ENCODE measurements at places on chromosomes 13 and 19.

DNA sequence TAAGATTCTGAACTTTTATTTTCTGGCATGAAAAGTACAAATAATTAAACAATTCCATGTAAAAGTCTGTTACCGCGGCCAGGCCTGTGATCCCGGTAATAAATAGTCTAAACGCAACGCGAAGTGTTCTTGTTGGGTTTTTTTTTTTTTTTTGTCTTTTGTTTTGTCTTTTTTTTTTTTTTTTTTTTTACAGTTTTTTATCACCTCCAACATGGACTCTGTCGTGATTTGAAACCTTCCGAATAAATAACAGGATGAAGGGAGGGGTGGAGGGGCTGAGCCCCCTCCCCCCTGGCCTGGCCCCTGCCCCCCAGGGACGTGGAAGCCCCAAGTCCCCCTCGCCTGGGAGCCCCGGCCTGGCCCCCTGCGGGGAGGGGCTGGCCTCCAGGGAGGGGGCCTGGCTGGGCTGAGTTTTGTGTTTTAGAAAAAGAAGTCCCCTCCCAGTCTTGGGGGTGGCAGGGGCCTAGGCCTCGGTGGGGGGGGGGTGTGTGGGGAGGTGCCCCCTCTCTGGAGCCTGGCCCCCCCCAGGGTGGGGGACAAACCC lies 16.0 kb downstream of the PRKCSH start:
- DNase-seq: no peak

DNA sequence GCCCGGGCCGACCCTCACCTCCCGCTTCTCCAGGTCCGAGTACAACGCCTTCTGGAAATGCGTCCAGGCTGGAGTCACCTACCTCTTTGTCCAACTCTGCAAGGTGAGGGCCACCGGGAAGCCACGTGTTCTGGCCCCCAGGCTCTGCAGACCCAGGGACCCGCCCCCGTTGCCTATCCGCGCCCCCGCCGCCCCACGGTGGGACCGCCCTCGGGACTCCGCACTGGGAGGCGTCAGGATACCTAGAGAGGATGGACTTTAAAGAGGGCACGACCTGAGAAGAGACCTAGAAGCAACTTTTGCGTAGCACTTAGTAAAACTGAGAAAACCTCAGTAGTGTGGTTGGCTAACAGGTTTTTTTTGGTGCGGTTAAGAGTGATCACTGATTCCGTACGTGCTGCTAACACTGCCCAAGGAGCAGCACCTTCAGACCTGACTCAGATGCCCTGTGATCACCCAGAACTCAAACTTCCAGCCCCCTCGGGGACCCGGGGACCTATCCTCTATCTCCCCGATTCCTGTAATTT lies 492 bp downstream of the TMEM147 start:
- peak; percentile 26 for DNase-seq

- no peak for DNase-seq
Measured at GRCh38 chr13:66036636-66037035, 1193.5 kb downstream of the PCDH9 start.

GRCh38 chr13:94595001-94595949 lies 677 bp downstream of the TGDS start:
- DNase-seq: no peak

DNA sequence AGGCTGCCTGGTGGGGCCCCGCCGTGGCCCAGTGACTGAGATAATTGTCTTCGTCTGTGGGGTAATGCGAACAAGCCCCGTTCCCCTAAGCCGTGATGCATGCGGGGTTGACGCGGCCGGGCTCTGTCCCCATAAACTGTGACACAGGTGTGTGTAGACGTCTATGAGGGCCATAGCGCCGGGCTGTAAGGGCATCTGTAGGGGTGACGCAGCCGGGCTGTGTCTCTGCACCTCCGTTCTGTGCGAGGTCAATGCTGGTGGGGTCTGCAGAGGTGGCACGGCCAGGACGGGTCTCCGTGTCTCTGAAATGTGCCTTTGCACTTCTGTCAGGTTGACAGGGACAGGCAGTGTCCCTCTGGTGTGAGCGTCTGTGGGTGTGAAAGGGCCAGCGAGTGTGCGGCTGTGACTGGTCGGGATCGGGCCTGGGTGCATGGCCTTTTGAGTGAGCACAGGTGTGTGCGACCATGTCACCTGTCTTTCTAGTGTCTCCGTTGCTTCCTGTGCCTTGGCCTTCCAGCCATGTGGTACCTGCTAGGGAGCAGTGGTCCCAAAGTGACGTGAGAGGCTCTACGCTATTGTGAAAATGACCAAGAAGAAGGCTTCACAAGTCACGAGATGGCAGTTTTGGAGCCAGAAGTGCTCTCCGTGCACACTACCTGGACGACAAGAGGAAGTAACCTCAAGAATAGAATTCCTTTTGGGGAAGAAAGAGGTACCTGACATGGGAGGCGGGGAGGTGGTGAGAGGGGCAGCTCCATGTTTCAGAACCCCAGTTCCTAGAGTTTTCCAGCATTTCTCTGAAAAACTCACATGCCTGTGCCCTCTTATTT lies 16.4 kb upstream of the ZNF331 start:
- no peak for DNase-seq

DNA sequence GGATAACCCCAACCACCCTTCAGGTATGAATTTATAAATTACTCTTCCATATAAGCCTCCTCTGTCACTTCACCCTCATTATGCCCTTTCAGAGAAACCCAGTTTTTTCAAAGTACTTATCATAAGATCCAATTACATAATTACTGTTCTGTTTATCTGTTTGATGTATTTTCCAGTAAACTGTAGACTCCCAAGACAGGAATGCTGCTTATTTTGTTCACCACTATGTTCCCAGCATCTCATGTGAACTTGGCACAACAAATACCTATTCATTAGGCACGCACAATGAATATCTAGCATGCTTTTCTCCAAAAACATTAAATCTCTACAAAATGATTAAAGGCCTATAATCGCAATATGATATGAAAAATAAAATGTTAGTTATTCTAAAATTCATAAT lies 13.2 kb downstream of the ENOX1 start:
- DNase-seq: no peak

DNA sequence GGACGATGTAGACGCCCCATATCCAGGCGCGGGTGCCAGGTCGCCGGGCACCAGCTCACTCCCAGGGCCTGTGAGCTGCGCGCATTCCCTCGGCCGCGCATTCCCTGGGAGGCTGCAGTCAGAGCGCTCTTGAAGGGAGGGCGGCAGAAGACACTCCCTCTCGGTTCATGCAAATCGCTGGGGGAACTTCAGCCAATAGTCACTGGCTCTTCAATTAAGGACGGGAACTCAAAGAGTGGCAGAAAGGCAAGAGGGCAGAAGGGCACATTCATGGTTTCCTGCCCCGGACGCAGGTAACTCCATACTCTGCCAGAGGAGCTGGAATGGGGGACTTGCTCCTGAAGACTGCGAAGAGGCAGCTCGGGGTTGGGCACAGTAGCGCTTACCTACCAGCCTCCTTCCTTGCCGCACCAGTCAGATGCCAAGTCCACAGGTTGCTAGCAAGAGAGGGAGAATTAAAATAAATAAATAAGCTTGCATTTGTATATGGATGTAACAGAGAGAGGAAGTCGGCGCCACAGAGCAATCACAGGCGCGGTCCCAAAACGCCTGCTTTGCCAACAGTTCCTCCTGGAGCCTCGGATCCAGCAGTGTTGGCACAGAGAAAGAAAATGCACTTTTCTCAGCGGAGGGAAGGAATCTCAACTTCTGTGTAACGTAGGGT lies 459 bp downstream of the PCDH20 start:
- no peak for DNase-seq

- no peak for DNase-seq
Measured at GRCh38 chr13:68030152-68030809, 800.1 kb upstream of the PCDH9 start.

GRCh38 chr19:54191811-54192453 lies 824 bp downstream of the TSEN34 start:
- no peak for DNase-seq

DNA sequence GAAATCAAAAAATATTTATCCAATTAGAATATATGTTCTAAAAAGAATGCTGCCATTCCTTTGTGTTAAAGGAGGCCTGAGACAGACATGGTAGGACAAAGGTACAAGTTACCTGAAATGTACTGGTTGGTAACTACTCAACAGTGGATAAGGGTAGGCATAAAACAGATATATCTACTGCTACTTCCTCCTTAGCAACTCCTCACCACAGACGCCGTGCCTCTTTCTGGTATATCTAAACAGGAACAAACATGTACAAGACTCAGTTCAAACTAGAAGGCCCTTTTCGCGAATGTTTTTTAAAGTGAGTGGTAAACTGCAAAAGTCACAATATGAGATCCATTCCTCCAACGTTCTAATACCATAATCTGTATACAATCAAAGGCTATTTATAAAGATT lies 86.9 kb downstream of the TBC1D4 start:
- DNase-seq: no peak

DNA sequence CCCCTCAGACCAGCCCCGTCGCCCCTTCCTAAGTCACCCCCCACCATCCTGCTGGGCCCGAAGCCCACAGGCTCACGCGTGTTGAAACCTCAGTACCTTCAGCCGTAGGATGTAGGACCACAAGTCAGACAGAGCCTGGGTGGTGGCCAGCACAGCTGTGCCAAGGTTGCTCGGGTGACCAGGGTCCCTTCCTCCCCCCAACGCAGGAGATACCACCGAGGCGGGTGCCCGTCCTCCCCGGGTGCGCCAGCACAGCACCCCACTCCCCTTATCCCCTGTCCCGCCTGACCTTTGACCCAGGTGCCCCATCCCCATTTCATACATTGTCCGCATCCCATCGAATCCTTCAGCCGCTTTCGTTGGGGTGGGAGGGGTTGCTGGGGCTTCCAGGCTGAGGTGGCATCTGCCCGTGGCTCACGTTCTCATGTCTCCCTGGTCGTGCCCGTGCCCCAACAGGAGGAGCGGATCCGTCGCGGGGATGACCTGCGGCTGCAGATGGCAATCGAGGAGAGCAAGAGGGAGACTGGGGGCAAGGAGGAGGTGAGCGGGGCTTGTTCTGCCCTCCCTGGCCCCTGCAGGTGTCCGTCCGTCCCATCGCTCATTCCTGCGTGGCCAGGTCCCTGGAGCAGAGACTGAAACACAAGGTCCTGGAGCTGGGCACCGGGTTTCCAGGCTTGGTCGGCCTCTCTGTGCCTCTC lies 14.5 kb downstream of the EPN1 start:
- DNase-seq: no peak

DNA sequence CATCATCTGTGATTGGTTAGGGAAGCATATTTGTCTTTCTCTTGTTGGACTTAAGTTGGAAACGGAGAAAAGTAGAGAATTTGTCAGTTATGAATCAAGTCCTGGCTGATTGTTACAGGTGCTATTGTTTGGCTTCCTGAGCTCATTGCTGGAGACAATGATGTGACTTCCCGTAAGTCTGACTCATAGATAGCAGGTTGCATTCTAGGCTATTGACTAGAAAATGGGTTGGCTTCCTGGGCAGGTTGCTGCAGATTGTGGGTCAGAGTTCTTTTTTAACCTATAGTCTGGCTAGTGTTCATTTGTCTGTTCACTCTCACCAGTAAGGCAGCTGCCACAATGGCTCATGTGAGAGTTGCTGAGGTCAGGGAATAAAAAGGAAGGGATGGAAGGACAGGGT lies 101.5 kb downstream of the CCNA1 start:
- DNase-seq: no peak

- DNase-seq: no peak
Measured at GRCh38 chr13:93262729-93263345, 36.2 kb downstream of the GPC6 start.

- no peak for DNase-seq
Measured at GRCh38 chr13:72122661-72123255, 255.8 kb upstream of the DACH1 start.

DNA sequence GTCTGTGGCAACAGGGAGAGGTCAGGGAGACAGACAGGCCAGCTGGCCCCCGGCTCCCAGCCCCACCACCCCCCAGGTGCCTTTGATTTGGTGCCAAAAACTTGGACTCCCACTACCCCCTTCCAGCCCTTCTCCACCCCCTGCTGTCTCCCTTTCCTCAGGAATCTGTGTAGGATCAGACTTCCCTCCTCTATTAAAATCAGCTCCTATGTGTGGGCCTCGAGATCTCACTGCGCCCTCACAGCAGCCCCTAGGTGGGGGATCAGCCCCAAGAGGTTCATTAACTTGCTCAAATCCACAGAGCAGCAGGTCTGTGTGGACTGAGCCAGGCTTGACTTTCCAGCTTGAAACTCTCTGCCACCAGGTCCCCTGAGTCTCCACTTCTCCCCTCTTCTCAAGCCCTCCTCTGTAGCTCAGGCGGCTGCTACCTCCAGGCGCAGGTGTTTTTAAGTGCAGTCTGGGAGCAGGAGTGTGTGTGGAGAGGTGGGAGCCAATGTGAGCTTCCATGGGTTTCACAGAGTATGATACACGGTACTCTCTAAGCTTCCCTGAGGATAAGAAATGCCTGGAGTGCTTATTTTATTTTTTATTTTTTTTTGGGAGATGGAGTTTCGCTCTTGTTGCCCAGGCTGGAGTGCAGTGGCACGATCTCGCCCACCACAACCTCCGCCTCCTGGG lies 1.7 kb downstream of the GAPDHS start:
- no peak for DNase-seq

DNA sequence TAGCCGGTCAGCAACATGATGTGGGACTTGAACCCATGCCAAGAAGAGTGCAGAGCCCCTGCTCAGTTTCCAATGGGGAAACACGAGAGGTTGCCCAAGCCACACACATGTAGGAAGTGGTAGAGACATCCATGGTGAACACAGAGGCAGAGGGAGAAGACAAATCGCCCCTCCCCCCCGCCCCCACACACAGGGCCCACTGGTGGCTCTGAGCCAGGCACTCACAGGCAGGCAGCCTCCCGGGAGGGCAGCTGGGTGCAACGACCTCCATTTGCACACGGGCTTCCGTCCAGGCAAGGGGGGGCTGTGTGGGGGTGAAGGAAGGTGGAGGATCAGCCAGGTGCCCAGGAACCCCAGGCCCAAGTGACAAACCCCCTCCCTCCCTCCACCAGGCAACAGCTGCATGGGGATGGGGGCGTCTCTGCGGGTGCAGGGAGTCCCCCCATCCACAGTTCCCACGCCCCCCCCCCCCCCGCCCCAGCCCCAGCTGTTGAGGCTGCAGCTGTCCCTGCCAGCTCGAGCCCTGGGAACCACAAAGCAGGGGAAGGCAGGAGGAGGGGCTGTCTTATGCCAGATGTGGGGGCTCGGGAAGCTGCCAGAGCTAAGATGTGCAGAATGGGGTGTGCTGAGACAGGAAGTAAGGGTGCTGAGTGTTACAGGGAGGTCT lies 3.4 kb downstream of the NOTCH3 start:
- DNase-seq: no peak

Measured in T-helper 22 cell (primary cell).